ELF-1 (cell line): ENCODE measurements at places on chromosomes 16 and 17.

DNA sequence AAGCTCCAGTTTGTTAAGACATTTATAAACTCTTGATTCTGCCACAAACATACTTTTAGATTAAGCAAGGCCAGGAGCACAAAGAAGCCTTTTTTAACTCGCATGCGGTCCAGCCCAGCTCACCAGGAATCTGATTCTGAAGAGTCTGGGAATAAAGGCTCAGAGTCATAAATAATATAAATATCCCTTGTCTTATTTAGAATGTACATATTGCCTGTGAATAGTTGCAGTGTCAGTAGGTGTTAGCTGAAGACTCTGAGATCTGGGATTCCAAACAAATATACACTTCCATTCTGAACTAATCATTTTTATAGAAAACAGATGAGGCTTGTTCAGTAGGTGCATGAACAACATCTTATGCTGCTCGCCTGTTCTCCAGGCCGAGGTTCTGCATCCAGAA, 59.1 kb upstream of the ELAC2 start:
- no peak for DNase-seq

- DNase-seq, result no peak
Measured at GRCh38 chr17:41614098-41614497, 1.5 kb upstream of the KRT16 start.

DNA sequence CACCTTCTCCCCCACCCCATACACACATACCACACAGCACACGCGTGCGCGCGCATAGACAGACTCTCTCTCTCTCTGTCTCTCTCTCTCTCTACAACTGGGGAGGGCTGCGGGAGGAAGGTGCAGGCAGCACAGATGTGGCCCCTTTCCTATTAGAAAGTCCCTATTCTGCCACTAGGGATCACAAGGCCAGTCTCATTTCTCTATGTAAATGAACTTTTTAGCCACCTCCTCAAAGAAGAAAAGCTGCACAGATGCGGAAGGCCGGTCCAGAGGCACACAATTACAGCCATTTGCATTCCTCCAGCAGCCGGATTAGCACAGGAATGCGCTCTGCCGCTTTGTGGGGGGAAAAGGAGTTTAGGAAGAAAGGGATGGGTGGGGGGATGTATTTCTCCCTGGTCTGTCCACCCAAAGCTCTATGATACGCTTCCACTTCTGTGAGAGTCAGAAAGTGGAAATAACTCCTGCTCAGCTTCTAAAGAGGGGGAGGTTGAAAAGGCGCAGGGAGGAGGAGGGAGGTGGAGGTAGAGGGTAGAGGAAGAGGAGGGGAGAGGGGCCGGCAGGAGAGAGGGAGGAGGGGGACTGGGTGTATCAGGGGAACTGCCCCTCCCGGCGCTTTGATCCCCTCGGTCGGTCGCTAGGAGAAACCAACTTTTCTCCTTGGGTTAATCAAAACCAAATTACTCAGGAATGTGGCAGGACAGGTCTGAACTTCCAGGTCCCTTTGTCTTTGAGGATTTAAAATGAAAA, 11.7 kb downstream of the ZFHX3 start:
- peak; percentile 89 for DNase-seq

DNA sequence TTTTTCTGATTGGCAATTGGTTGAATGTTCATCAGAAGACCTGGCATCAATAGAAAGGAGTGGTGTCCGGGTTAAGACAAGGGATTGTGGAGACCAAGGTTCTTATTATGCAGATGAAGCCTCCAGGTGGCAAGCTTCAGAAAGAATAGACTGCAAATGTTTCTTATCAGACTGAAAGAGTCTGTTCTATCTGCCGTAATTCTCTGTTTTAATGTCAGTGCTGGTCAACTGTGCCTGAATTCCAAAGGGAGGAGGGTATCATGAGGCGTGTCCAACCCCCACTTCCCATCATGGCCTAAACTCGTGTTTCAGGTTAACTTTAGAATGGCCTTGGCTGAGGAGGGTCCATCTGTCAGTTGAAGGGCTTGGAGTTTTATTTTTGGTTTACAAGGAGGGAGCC, 60.4 kb upstream of the AKTIP start:
- DNase-seq, result no peak

DNA sequence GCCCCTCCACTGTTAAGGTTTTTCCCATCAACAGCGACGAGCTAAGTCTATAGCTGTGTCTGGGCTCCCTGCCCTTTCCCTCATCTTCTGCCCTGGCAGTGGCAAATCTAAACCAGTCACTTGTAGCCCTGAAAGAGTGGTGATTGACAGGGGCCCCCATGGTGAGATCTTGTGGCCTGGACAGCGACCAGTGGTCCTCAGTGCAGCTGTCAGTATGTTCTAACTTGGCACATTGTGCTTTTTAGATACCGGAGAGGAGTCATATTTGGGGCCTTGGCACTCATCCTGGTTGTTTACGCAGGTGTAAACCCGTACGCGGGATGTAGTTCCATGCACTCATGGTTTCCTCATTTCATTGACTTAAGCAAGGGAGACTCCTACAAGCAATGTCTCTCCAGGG, 57.5 kb upstream of the ARHGAP44 start:
- DNase-seq, result no peak

GRCh38 chr16:8946544-8946943, 17.2 kb downstream of the USP7 start:
- no peak for DNase-seq

GRCh38 chr16:75197522-75198134, 9.3 kb downstream of the CTRB2 start:
- no peak for DNase-seq

DNA sequence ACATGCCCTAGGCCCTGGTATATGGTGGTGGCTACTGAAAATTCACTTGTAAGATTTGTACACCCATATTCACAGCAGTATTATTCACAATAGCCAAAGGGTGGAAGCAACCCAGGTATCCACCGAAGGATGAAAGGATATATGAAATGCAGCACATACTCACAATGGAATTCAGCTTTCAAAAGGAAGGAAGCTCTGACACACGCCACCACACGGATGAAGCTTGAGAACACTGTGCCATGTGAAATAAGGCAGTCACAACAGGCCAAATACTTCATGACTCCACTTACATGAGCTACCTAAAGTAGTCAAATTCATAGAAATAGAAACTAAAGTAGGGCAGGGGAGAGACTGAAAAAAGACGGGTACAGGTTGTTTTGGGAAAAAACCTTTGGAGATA, 2.9 kb downstream of the XPO6 start:
- no peak for DNase-seq

DNA sequence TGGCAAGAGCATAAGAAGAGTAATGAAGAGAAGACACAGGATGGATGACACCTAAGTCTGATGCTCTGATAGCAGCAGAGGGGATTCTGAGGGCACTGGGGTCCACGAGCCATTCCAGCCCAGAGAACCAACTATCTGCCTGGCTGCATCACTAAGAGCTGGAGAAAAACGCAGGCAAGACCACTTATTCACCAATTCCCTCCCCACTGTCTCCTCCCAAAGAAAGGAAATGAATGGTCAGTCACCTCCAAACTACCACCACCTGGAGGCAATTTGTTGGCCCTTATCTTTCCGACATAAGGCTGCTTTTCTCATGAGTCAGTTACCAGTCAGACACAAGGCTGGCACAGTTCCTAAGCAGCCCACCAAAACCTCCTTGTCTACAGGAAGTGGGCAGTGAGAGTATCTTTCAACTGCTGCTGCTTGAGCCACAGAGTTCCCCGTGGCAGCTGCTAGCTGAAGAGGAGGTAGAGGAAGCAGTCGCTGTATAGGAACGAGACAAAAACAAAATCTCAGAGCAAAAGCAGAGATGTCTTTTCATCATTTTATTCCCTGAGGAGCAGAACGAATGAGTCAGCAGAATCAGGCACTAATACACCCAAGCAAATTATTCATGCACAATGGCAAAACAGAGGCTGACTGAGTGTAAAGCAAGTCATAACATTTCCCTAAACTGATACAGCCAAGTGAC, 111.1 kb downstream of the SMG6 start:
- no peak for DNase-seq

DNA sequence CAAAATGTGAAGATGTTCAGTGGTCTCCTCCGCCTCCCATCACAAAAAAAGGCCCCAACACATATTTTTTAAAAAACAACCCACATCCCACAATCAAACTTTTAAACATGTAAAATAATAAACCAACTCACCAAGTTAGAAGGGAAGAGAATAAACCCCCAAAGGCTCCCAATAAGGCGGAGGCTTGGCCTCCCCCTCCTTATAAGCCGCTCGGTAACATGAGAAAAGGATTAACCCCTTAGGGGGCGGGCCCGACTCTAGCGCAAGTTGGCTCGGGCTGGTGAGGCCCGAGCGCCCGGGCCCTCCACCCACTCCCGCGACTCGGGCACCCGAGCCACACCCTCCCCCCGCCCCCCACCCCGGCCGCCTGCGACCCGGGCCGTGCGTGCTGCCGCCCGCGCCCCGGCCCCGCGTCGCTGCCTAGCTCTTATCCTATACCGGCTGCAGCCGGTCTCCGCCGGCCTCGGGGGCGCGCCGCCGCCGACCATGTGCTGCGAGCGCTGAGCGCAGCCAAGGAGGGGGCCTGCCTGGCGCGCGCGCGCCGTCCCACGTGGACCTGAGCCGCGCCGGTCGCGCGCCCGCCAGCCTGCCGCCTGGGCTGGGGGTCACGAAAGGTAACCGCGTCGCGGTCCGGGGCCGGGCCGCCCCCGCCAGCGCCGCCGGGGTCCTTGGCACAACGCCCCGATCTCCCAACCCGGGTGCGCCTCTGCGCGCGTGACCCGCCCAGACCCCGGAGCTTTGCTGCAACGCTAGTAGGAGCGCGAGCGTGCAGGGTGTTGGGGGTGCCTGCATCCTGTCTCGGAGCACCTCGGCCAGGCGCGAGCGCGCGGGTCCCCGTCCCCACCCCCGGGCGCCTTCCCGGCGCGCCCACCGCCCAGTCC, at the start of the genes ARSG and SLC16A6:
ARSG (plus strand) TSS at position 541 of the 881 bp plus-strand sequence. CDS start 15,999 bp downstream, outside the sequence.
SLC16A6 (minus strand) TSS at position 173 of the 881 bp plus-strand sequence. CDS start 12,807 bp downstream, outside the sequence.
- peak; percentile 73 for DNase-seq

- no peak for DNase-seq
Measured at GRCh38 chr17:50728881-50729765, 9.7 kb downstream of the LUC7L3 start.

- no peak for DNase-seq
Measured at GRCh38 chr17:49456183-49456965, 38.7 kb upstream of the NGFR start.

DNA sequence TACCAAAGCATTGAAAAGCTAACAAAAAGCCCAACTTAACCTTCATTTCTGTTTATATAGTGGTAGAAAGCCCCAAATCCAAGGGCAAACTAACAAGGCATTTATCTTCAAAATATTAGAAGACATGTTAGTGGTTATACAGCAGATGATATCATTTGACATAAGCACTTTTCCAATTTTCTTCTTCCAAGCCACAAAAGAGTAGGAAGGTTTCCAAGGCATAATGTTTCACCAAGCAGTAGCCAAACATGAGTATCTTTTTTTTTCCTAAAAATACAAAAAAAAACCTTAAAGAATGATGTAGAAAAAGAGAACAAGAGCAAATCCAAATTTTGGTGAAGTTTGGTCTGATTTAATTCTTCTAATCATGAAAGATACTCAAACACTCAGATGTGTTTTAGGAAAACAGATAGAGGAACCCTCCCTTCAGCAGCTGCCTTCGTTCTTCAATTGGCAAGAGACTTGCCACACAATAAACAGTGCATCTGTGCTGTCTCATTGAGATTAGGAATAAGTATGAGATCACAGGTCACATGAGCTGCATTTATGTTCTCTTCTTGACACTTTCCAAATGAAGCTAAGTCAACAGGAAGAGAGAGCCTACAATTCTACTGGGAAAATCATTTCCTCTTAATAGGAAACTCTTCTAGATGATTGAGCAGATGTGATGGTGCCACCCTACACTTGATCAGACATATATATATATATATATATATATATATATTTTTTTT, 106.7 kb downstream of the TTC19 start:
- no peak for DNase-seq

DNA sequence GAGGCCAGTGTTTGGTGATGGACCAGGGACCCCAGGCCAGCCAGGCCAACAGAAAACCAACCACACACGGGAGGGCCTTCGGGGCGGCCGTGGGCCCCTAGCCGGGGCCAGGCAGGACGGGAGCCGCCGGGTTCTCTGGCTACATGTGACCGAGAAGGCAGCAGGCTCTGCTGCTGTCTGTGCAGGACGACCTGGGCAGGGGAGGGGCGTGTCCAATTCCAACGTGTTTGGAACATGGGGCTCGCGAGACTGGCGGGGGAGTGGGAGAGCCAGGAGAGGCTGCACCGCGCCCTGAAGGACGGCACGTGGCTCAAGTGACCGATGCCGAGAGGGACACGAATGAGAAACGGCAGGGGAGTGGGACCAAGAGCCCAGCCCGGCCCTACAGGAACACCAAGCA, 75.4 kb downstream of the LMF1 start:
- DNase-seq, result no peak

DNA sequence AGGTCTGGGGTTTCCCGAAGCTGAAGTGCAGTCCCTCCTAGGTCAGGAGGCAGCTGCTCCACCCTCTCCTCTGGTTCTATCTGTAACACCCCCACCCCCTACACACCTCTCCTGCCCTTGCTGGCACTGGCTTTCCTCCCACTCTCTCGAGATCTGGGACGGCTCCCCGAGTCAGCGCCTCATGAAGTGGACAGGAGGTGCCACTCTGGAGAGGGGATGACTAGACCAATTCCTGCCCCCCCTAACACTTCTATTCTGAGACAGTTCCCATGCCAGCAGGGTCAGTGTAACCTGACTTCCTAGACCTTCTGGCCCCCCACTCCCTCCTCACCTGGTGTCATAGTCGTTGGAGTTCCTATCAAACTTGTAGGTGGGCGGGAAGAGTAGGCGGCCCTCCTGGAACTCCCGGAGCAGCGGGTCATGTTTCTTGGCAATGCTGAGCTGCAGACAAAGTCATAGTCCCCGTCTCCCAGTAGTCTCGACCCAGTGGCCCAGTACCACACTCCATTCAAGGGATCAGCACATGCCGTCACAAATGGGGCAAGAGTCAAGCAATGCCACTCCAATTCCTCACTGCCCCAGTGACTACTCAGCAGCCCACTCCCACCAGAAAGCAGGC, 9.7 kb downstream of the INPP5K start:
- DNase-seq, result no peak
